ENCODE measurements at places on chromosomes 1 and 21.

DNA sequence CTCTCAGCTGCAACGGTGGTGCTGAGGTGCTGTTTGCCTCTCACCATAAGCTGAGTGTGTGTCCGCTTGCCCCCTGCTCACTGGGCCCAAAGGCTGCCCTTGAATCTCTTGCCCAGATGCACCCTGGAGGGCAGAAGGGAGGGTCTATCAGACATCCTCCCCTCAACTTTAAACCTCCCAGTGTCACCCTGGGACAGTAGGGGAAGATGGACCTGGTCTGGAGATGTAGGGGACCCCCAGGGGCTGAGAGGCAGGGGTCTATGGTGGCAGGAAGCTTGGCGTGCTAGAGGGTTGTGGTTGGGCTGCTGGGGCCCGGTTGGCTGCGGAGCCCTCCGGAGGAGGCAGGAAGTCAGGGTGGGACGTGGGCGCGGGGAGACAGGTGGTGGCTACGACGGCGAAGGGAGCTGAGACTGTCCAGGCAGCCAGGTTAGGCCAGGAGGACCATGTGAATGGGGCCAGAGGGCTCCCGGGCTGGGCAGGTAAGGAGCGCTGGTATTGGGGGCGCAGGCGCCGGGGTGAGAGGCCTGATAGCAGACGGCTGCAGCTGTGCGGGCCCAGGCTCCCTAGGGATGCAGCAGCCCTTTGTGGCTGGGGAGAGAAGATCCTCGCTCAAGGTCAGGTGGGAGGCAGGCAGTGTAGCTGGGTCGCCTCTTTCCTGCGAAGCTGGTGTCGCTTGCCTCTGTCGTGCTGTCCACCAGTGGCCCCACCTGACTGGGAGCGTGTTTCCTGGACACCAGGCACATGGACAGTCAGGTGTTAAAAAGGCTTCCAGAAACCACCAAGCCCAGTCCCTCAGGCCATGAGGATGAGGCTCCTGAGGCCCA is at the start of gene LCK:
TSS of gene LCK (plus strand) at position 373 of the 824 bp plus-strand sequence. CDS start 23,065 bp downstream, outside the sequence.
- no peak for DNase-seq

DNA sequence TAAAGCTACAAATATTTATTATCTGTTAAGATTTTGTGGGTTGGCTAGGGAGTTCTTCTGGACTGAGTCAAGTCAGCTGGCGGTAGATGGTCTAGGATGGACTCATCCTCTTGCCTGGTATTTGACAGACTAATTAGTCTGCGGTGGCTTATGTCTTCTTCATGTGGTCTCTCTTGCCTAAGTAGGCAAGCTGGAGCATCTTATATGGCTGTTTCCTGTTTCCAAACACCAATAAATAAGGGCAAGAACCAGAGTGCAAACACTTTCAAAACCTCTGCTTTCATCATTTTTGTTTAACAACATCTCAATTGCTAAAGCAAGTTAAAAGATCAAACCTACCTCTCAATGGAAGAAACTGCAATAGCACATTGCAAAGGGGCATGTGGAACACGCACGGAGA is 484.8 kb downstream of the PTPRC start:
- DNase-seq, result no peak

- no peak for DNase-seq
Measured at GRCh38 chr1:25804244-25804963, 4.4 kb downstream of the SELENON start.

GRCh38 chr1:112460615-112461014 is 48.1 kb upstream of the WNT2B start:
- no peak for DNase-seq

- DNase-seq, result no peak
Measured at GRCh38 chr1:42765832-42766740, 742 bp downstream of the P3H1 start.

GRCh38 chr1:25570798-25571521 is 27.6 kb downstream of the LDLRAP1 start:
- DNase-seq, result no peak

GRCh38 chr1:67676946-67677345 is 8.1 kb upstream of the GADD45A start:
- no peak for DNase-seq

- no peak for DNase-seq
Measured at GRCh38 chr1:156502894-156503697, 2.5 kb upstream of the MEF2D start.

- DNase-seq, result no peak
Measured at GRCh38 chr21:25573409-25574206, 33.7 kb downstream of the MRPL39 start.

All from stimulated activated CD8-positive, alpha-beta memory T cell treated with anti-CD3 and anti-CD28 coated beads, Interleukin-4, amount 100 ng/mL, for 1 hour (primary cell).